ENCODE measurements at places on chromosomes 3 and 15. TPM values are rescaled to one million over a fixed set of nuclear protein-coding genes. Genes with fewer than 3 reads are reported as not detected.

DNA sequence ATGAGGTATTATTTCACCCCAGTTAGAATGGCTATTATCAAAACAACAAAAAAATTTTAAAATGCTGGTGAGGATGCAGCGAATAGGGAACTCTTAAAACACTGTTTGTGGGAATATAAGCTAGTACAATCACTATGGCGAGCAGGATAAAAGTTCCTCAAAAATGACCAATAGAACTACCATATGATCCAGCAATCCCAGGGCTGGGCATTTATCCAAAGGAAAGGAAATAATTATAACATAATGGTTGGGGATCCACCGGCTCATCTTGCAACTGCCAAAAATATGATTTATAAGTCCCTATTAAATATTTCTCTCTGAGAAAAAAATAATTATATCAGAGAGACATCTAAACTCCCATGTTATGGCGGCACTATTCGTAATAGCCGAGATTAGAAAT, 127.6 kb upstream of the MME start:
- DNase-seq = no peak

GRCh38 chr3:129936757-129937156, 37.8 kb upstream of the TRH start:
- DNase-seq = no peak

The SNX22 gene
- 0.26 TPM for total RNA-seq

The EPHB3 gene
- not detected for total RNA-seq

DNA sequence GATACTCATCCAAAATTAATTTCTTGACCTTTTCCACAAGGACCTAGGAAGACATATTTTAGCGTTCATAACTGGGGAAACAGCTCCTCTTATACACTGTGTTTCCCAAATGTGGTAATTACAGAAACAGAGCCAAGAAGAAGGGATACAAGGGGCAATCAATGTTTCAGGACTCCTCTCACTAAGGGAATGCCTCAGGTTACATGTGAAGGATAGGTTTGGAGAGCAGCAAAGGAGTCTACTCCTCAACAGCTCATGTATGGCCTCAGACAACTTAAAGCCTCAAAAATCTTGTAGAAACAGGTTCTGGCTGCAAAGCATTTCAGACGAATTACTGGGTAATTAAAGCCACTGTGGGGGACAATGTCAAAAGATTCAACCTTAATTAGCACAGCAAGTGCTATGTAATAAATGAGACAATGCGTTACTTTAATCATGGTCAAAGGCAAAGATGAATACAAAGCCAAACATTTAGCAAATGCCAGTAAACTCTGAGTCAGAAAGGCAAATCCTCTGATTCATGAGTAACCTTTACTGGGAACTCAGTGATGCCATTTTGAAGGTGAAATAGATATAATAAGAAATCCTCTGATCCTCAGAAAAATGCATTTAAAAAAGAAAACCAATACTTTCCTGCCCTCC, 1111.2 kb downstream of the TUSC7 start:
- no peak for DNase-seq

DNA sequence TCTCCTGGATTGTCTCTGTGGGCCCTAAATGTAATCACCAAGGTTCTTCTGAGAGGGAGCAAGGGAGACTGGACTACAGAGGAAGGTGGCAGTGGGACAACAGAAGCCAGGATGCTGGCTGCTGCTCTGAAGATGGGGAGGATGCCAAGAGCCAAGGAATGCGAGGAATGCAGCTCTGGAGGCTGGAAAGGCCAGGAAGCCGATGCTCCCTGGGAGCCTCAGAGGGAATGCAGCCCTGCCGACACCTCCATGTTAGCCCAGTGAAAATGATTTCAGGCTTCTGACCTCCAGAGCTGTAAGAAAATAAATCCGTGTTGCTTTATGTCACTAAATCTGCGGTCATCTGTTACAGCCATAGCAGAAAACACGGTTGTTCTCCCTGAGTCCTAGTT, 44.1 kb downstream of the UMPS start:
- DNase-seq = no peak

The CHAC1 gene
- 31.3 TPM for total RNA-seq

DNA sequence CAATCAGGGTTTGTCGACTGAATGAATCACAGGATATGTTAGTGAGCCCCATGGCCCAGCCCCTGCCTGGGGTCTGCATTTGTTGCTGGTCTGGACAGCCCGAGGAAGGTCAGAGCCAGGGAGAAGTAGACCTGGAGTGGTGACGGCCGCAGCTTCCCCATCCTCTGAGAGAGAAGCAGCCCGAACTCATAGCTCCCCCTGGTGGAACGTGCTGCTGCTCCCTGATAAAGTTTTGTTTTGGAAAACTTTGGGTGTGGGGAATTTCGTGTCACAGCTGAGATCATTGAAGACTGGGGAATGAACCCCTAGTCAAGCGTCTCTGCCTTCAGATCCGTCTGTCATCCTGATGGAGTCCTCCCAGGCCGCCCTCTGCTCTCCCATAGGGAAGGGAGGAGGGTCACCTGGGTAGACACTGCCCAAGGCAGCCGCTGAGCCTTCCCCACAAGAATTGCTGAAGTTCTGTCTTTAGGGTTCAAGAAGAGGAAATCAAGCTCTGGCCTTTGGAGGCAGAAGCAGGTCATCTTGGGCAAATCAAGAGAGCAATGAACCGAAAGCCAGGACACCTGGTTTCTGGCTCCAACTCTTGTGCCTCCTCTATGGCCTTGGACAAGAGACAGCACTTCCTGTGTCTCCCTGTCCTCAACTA, 60.5 kb downstream of the GLDN start:
- DNase-seq = no peak

DNA sequence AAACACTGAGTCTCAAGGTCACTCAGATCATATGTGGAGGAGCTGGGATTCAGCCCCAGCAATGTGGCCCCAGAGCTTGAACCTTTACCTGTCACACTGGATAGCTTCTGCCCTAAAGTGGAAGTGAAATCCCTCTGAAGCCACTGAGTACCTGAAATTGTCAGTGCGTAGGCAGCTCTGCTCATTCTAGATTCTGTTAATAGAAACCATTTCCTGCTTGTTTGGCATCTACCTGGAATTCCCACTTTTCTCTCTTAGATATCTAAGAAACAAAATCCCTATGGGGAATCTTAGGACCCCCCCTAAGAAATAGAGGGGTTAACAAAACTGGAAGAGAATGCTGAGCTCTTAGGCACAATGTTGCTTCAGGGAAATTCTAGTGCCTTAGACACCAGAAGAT, 29.8 kb downstream of the FBXL22 start:
- no peak for DNase-seq

GRCh38 chr3:96354742-96355141, 459.7 kb upstream of the EPHA6 start:
- no peak for DNase-seq

The CLDN16 gene
- not detected for total RNA-seq

DNA sequence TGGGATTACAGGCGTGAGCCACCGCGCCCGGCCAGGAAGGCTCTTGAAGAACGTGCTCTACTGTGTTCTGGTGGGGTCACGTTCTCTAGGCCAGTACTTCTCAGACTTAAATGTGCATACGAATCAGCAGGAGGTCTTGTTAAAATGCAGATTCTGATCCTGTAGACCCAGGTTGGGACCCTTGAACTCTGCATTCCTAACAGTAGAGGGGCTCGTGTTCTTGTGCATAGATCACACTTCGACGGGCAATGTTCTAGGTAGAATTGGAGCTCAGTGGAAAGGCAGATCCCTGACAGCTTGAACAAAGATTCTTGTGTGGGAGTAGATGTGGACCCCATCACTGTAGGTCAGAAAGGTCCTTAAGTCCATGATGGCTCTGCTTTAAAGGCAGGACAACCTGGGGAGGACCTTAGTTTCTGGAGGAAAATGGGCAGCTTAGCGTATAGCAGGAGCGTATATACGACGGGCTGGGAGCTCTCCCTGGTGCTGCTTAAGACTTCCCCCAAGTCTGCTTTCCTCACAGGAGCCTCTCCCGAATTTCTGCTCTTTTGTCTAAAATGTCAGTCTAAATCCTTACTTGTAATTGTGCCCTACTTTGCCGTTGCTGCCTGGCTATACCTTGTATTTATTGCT, 16.9 kb upstream of the FAM81A start:
- DNase-seq = no peak

- DNase-seq = no peak
Observed at GRCh38 chr3:28863186-28863585, 417.7 kb upstream of the RBMS3 start.

The PLA2G4E gene
- not detected for total RNA-seq

DNA sequence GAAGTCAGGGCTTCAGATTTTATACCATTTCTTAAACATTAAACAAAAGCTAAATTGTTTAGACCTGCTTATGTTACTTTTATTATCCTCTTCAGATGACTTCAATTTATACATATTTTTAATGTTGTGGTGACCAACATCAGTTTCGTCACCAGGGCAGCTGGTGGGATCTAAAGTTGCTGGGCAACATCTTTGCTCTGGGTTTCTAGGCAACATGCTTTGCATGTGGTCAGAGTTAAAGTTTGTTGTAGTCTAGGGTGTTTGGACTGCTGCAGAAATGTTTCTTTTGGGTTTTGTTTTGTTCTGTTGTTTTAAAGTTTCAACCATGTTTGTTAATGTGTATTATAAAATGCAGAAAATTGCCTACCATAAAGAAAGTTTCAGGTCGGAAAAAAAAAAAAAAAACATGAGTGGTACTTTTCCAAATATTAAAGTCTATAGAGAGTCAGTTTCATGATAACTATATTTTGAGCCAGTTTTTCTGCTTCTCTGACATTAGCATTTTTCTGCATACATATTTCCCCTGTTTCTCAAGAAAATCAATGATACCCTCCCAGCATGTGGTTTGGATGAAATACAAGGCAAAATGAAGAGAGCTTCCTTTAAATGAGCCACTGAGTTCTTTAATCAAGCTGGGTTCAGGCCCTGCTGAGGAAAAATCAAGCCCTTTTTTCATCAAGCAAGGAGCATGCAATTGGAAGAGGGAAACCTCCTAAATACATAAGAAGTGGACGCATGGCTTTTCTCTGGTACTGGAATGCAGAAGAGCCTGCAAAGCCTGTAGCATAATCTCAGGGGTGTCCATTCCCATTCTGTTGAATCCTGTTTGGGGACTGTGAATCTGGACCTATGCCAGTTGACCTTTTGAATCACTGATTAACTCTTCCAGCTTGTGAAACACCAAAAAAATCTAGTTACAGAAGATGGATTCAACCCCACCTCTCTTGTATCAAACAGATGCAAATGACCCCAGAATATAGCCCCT, 35.0 kb upstream of the VGLL3 start:
- DNase-seq = no peak

DNA sequence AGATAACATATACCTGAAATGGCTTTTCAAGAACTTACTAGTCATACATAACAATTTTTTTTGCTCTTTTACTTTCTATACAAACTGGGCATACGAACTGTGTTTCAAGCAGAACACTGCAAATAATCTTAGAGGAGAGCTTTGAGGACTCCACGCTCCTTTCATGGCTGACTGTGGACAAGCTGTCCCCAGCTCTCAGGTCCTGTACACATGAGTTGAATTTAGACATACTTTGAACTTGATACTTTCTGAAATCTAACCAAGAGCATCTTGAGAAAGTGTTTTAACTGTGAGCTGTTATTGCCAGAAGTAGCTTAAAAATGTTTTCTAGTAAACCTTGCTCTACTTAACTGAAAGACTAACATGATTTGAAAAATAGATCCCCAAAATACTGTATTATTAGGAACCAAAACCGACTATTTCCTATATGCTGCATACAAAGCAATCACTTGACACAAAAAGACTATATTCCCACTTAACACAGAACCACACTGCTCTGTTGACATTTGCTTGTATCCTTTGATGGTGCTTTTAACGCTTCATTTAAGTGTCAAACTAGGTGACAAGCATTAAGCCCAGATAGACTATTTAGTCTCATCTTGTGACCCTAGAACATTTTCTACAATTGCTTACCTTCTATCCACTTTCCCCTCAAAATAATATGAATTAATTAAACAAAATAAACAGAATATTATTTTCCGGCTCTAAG, 755.8 kb downstream of the ROBO1 start:
- DNase-seq = no peak

DNA sequence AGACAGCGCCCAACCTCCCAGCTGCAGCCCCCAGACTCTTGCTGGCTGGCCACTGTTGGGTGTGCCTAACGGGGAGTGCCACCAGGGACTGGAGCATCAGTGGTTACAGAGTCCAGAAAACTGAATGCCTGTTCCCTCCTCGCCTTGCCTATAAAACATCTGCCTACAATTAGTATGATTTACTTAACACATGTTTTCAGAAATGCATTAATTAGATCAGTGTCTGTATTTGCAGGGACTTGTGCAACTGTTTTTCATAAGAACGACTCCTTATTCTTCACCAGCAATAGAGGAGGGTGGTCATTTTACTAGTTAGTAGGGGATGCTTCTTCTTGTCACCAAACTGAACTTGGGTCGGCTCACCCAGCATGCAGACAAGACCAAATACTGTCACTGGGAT, 248.7 kb downstream of the GABRG3 start:
- no peak for DNase-seq

DNA sequence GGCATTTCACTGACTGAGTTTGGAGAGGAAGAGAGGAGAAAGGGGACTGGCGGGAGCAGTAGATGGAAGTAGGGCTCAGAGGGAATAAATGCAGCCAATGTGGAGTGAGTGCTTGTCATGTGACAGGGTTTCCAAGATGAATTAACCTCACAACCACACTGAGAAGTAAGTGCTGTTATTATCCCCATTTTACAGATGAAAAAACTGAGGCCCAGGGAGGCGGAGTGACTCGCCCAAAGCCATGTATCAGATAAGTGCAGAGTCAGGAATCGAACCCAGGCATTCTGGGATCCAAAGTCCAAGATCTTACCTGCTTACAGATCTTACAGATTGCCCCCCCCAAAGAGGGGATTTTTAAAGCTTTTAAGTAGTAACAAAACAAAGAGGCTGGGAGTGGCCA, 207.2 kb downstream of the SHQ1 start:
- DNase-seq = no peak

DNA sequence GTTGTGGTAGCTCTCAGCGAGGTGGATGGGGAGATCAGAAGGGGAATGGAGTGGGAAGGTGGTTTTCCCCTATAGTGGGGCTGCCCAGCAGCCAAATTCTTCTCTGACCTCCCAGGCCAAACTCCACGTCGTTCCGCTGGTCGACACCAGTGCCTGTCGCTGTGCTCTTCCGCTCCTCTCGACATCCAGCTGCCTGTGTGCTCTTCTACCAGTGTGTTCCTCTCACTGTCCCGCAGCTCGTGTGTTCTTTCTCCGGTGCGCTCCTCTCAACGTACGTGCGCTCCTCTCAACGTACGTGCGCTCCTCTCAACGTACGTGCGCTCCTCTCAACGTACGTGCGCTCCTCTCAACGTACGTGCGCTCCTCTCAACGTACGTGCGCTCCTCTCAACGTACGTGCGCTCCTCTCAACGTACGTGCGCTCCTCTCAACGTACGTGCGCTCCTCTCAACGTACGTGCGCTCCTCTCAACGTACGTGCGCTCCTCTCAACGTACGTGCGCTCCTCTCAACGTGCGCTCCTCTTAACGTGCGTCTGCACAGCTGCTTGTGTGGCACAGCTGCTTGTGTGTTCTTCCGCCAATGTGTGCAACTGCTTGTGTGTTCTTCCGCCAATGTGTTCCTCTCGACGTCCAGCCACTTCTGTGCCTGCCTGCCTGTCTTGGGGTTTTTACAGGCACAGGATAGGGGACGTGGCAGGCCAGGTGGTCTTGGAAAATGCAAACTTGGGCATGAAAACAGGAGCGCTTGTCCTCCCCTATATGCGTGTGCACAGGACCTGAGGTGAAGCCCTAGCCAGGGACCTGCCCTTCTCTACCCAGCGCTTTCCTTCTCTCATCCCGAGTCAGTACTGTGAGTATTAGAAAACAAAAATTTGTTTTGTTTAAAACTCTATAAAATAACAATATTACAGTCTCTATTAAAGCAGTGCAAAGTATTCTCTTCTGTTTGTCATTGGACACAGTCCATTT, 991.1 kb downstream of the GBE1 start:
- no peak for DNase-seq

The TICRR gene
- 3.3 TPM for total RNA-seq

- DNase-seq = no peak
Observed at GRCh38 chr15:67013696-67014095, 51.7 kb upstream of the SMAD3 start.

The HES1 gene
- 0.37 TPM for total RNA-seq

Measured in activated T-cell treated with anti-CD3 and anti-CD28 coated beads, Interleukin-2, amount 50 U/mL, for 4 hours (primary cell).